Stimulated activated CD4-positive, alpha-beta T cell treated with anti-CD3 and anti-CD28 coated beads, Interleukin-4, amount 100 ng/mL, for 48 hours (primary cell): ENCODE measurements at places on chromosomes 11 and 22.

DNA sequence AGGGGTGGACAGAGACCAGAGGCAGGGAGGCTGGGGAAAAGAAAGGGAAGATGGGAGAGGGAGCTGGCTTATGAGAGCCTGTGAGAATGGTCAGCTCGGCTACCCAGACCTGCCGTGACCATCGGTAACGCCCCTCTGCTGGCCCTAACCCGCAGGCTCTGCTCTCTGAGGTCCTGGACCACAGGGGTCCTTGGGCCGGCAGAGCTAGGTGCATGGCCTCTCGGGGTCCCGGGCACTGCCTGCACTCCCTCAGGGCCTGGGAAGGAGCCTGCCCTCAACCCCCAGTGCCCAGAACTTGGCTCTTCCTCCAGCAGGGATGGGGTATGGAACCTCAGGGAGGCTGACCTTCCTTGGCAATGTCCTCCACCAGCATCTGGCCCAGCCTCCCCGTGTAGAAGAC lies 13.2 kb downstream of the GGT5 start:
- DNase-seq: no peak

- no peak for DNase-seq
Observed at GRCh38 chr11:11981840-11982239, 26.6 kb downstream of the DKK3 start.

DNA sequence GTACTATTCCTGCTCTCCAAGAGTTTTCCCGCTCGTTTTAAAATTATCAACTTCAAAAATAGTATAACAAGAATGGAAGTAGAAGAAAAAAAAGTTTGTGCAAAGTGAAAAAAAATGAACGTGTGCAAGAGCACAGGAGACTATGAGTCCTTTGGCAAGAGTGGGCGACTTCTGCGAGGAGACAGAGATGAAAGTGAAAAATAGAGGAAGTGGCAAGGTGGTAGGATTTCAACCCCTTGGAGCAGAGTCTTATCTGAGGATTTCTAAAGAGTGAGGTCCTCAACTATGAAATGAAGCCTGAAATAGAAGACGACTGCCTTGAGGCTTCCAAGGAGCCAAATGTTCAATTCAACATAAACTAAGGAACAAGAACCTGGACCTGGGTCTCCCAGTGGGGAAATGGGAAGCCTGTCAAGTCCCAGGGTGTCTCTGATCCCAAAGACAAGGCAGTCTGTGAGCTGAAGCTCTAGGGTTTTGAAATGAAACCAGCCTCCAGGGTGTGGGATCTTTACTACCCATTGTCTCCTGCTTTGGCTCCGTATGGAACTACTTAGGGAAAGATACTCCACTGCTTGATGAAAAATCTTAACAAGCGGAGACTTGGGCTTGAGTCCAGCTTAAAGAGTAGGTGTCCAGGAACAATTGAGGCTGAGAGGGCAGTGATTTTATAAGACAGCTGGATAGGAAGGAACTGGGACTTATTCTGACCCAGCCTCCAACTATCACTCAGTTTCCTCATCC lies 4.8 kb downstream of the P4HA3 start:
- no peak for DNase-seq

- DNase-seq: no peak
Observed at GRCh38 chr11:30595934-30596333, 9.8 kb upstream of the MPPED2 start.
